Hypothalamus (tissue), 51 donors: ENCODE measurements at places on chromosomes 2 and 18.

DNA sequence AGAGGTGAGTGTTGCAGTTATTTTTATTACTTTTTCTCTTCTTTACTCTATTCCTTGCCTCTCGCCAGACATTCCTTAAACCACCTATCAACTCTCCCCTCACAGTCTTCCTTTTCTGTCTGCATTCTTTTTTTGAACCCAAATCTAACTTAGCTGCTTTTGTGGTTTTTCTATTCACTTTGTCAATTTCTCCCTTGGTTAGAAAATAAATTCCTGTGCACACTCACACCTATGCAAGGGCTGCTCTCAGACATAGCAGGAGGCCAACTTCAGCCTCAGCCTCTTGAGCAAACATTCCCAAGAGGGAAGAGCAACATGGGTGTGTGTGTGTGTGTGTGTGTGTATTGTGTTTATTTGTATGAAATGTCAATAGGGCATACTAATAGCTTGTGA lies 808.6 kb downstream of the RNF144A start:
- no peak for DNase-seq

- DNase-seq, result no peak
These were observed 3.8 kb upstream of the STEAP3 start for GRCh38 chr2:119219873-119220272.

DNA sequence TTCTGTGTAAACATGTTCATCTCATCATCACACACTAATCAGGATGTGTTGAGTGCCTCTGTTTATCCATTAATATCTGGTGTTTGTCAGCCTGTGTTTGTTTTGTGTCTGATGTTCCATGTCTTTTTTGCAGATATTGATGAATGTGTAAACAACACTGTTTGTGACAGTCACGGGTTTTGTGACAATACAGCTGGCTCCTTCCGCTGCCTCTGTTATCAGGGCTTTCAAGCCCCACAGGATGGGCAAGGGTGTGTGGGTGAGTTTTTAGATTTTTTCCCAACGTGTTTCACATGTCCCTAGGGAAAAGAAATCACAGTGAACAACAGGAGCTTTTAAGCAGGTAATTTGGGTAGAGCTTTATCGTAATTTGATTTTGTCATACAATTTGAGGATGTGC lies 133.7 kb upstream of the RASGRP3 start:
- DNase-seq, result no peak

GRCh38 chr2:121059651-121060649 lies 225.1 kb downstream of the TFCP2L1 start:
- no peak for DNase-seq

DNA sequence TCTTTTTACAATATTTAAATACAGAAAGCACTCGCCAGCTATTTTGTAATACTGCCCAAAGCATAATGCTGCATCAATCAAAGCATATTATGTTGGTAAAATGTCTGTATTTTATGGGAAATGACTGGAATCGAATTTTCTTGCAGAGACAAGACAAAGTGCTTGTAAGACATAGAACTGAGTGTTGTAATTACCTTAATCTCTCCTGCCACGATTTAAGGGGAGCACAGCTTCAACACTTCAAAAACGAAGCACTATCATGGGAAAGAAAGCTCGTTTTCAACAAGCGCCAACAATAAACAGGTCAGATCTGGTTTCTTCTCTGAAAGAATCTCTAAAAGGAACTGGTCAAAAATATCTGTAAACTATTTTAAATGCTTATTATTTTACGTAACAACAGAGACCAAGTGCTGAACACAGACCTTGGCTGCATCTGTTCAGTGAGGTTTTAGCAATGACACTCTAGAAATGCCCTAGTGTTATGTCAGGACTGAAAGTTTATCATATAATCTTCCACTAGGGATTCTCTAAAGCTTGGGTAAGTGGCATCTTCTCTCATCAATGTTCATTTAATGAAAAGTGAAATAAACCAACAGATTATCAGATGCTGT lies 19.0 kb downstream of the RND3 start:
- no peak for DNase-seq

GRCh38 chr2:3264010-3264744 lies 113.4 kb downstream of the EIPR1 start:
- DNase-seq, result no peak

DNA sequence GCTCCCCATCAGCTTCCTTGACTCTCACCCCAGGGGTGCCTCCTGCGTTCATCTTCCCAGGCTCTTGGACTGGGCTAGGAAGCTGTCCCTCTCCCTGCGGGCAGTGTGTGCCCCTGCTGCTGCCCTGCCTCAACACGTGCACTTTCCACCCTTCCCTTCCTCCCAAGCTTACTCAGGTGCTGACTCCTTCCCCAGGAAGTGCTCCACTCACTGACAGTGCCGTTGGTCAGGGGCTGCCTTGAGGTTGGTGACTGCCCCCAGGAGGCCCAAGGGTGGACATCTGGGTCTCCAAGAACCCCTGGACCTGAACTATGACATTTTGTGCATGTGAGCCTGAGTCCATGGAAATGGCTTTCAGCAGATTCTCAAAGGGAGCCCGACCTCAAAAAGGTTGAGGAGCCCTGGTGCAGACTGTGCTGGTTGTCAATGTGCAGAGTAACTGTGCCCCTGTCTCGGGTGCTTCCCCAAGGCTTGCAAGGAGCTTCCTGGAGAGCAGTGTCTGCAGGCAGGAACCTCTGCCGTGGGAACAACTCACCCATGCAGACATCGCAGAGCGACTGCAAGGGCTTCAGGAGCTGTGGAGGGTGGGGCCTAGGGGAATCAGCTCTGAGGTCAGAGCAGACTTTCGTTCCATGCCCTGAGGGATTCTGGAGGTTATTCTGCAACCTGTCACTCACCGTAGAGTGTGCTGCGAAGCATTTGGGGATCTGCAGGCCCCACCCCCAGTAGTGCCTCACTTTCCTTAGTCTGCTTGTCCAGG lies 116.5 kb upstream of the MCFD2 start:
- DNase-seq, result no peak

DNA sequence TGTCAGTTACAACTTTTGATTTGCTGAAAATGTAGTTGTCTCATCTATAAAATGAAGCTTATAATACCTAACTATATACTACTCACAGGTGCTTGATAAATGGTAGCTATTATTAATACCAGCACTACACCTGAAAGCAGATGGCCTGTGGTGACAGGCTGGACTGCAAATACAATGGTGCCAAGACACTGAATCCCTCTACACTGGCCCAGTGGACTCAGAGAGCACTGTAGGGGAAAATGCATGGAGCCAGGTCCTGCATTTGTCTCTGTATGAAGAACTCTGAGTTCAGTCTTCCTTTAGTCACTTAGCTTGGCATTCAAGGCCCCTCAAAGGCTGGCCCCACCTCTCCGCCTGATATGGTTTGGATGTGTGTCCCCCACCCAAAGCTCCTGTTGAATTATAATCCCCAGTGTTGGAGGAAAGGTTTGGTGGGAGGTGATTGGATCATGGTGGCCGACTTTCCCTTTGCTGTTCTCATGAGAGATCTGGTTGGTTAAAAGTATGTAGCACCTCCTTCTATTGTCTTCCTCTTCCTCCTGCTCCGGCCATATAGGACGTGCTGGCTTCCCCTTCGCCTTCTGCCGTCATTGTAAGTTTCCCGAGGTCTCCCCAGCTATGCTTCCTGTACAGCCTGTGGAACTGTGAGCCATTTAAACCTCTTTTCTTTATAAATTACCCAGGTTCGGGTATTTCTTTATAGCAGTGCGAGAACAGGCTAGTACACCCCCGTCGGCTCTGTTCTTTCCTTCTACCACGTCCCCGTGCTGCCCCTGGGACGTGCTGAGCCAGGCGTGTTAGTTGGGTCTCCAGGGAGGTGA lies 11.1 kb upstream of the NTSR2 start:
- no peak for DNase-seq

DNA sequence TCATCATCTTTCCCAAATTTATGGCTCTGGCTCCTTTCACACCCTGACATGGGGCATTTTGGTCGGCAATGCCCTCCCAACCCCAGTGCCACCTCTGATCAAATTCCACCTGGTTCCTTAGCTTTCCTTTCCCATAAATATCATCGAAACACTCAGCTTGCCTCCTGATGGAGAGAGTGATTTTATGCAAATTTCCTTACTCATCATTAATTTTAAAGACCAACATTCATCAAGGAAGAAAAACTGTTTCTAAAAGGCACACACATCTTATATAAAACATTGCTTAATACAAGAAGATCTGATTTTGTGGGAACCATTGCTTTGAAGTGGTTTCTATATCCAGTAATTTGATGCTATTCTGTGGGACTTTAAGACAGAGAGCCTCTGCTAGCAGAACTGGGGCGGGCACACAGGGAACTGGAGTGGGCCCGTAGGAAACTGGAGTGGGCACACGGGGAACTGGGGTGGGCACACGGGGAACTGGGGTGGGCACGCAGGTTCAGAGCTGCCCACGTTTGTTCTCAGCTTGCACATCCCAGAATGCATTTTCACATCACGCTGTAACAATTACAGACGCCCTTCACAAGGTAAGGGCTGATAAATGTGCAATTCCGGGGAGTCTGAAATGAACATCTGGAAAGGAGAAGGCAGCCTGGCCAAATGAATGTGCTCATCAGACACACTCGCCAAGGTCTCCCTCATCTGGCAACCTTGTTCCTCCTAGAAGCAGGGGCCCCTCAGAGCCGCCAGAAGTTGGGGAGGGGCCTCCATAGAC lies 174.2 kb downstream of the RTP5 start:
- DNase-seq, result no peak

DNA sequence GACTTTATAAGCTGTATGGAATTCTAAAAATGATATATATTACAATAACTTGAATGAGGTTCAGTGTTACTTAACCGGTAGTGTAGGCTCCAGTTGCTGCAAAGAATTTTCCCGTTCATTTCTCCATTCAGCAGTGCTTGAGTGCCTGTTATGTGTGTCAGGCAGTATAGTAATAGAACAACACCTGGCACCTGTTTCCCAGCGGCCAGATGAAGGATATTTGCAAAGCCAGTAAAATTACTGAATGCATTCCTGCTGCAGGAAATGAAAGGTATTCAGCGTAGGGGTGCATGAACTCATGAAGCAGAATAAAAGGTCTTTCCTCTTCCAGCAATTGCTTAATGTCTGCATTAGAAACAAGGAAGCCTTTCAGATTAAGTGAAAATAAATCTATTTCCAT lies 18.8 kb downstream of the YPEL5 start:
- no peak for DNase-seq

DNA sequence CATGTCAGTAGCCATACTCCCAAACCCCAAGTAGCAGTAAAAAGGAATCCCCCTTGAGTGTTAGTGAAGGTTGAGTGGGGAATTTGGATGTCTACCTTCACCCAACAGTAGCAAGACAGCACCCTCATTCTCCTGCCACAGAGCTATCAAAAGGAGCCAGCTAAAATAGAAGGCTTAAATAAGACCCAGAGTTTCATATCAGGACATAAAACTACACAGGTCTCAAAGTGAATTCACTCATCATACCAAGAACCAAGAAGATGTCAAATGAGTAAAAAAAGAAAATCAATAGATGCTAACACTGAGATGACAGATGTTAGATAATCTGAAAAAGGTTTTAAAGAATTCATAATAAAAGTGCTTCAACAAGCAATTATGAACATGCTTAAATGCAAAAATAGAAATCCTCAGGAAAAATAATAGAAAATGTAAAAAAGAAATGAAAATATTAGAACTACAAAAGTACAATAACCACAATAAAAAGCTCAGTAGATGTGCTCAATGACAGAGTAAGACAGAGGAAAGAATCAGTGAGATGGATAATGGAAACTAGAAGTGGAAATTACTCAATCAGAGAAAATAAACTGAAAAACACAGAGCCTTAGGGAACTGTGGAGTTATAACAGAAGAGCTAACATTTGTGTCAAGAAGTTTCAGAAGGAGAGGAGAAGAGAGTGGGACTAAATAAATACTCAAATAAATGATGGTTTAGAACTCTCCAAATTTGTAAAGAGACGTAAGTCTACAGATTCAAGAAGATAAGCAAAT lies 90.5 kb downstream of the EDAR start:
- no peak for DNase-seq

DNA sequence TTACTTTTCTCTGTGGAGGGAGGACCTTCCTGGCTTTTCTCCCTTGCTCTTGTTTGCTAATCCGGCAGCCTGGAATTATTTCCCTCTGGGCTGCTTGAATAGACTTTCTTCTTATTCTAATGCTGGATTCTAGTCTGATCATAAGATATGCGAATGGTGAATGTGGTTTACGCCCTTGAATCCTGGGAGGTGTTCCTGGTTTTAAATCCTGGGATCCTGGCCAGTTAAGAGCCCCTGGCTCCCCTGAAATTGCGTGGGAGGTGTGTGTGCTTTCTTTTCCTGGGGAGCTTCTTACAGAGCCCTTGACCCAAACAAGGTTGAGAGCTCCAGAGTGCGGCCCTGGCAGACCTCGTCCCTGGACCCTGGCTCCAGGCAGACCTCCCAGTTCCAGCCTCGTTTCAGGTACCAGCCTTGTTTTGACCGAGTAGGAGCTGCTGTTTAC lies 2.8 kb downstream of the SH3BP4 start:
- no peak for DNase-seq

DNA sequence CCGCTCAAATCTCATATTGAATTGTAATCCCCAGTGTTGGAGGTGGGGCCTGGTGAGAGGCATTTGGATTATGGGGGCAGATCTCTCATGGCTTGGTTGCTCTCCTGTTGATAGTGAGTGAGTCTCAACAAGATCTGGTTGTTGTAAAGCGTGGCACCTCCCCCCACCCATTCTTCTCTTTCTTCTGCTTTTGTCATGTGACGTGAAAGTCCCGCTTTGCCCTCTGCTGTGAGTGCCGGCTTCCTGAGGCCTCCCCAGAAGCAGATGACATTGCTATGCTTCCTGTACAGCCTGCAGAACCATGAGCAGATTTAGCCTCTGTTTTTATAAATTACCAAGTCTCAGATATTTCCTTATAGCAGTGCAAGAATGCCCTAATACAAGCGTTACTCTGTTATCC lies 673.8 kb downstream of the ADCYAP1 start:
- no peak for DNase-seq

- no peak for DNase-seq
These were observed 98.4 kb downstream of the NDUFA10 start for GRCh38 chr2:239926587-239927232.

GRCh38 chr2:189683348-189683747 lies 8.9 kb downstream of the ANKAR start:
- DNase-seq, result no peak

GRCh38 chr2:225040142-225040541 lies 2.1 kb downstream of the DOCK10 start:
- no peak for DNase-seq

- no peak for DNase-seq
These were observed 42.4 kb downstream of the ITGB1BP1 start for GRCh38 chr2:9380702-9381628.

DNA sequence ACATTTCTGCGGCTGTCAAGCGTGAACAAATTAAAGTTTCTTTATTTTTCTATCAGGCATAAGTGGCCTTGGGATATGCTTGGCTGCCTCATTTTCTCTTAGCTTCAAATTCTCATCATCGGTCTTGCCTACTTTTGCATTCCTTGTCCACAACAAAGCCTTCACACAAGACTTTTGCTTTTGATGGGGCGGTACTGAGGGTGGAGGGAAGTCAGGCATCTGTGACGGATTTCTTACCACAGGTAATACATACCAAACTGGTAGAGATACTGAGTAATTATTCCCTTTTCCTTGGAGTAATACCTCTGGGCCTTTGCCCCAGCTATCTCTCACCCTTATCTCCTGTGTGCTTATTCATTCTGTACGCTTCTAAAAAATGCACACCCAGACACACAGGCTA lies 468.3 kb upstream of the RGPD4 start:
- no peak for DNase-seq
